Stimulated activated CD4-positive, alpha-beta T cell treated with anti-CD3 and anti-CD28 coated beads, Interleukin-12 subunit alpha, Interleukin-12 subunit beta, amount 100 ng/mL, for 24 hours (primary cell): ENCODE measurements at places on chromosomes 3 and 15.

DNA sequence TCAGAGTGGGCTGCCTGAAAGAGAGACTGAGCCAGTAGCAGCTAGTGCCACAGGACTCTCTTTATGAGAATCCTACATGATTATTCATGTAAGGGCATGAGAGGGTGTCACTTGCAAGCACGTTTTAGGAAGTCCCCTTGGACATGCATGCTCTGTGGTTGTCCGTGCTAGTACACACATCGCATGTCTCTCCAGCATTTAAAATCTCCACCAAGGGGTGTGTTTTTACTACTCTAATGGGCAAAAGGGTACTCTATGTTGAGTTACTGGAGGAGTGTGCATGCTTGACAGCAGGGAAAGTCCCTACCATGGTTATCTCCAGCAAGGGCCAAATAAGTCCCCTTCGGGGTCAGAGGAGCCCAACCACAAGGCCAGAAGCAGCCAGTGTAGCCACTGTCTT lies 70.7 kb downstream of the DCLK3 start:
- no peak for DNase-seq

GRCh38 chr15:100191161-100191560 lies 150.6 kb downstream of the ADAMTS17 start:
- no peak for DNase-seq

DNA sequence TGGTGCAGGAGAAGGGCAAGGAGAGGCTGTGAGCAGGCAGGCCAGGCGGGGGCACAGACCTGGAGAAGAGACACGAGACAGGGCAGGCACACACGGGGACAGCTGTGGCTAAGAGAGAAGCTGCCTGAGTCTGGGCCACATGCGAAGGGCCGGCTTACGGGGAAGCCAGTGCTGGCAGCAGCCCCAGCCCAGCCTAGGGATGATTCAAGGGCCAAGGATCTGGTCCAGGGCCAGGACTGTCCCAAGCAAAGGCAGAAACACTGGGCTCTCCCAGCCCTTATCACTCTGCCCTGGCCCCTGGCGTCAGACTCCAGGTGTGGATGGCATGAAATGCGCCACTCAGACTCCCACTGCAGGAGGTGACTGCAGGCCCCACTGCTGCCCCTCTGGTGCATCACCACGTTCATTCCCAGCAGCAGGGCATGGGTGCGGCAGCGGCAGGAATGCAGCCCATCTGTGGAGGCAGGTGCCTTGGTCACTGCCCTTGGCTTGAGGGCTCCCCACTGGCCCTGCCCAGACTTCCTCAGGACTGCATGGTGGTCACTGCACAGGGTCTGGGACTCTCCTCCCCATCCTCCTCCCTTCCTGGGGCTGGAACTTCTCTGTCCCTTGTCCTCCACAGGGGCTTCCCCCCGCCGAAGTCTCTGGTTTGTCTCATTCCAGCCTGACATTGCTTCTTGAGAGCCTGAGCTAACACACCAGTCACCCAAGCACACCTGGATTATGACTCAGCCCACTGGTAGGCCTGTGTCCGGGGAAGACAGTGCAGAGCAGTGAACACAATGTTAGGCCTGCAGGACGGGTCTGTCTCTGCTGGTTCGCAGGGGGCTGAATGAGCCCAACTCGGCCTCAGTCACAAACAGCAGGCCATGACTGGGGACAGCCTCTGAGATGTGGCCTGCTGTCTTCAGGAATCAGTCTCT lies 69.3 kb downstream of the TBC1D2B start:
- DNase-seq = no peak

- no peak for DNase-seq
Measured at GRCh38 chr3:143068059-143068458, 51.5 kb upstream of the CHST2 start.

- no peak for DNase-seq
Measured at GRCh38 chr15:27742751-27743477, 356.2 kb downstream of the OCA2 start.

DNA sequence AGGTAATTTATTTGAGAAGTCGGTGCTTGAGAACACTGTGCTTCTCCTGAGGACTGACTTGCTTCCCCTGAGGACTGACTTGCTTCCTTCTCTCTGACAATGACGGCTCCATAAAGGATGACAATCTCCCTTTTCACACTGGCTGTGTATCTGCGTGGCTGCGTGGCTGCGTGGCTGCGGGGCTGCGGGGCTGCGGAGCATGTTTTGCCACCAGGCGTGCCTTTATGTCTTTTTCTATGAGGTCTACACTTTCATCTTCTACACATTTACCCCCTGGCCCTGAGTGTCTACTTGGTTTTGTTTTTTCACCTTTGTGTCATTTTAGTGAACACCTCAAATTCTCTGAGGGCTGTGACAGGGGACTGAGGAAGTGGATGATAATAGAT lies 89.9 kb downstream of the XXYLT1 start:
- DNase-seq = no peak

GRCh38 chr3:161489395-161489794 lies 7.2 kb upstream of the OTOL1 start:
- no peak for DNase-seq

GRCh38 chr15:68210409-68210756 lies 5.3 kb upstream of the CALML4 start:
- no peak for DNase-seq
